Hematopoietic multipotent progenitor cell treated with erythropoietin and hydrocortisone succinate and interleukin-3 and kit ligand, for 17 days (in vitro differentiated cells): ENCODE measurements at places on chromosomes 5 and 9.

- peak; percentile 43 for DNase-seq
These were observed 25.2 kb downstream of the SLC28A3 start for GRCh38 chr9:84315278-84315877.

DNA sequence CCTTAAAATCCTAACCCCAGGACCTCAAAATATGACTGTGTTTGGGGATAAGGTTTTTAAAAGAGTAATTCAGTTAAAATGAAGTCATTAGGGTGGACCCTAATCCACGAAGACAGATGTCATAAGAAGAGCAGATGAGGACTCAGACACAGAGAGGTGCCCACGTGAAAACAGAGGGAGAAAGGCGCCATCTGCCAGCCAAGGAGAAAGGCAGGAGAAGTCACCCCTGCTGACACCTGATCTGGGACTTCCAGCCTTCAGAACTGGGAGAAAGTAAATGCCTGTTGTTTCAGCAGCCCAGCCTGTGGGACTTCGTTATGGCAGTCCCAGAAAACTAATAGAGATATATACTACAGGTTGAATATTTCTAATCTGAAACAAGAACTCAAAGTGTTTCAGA is 67.4 kb downstream of the ROR2 start:
- no peak for DNase-seq

DNA sequence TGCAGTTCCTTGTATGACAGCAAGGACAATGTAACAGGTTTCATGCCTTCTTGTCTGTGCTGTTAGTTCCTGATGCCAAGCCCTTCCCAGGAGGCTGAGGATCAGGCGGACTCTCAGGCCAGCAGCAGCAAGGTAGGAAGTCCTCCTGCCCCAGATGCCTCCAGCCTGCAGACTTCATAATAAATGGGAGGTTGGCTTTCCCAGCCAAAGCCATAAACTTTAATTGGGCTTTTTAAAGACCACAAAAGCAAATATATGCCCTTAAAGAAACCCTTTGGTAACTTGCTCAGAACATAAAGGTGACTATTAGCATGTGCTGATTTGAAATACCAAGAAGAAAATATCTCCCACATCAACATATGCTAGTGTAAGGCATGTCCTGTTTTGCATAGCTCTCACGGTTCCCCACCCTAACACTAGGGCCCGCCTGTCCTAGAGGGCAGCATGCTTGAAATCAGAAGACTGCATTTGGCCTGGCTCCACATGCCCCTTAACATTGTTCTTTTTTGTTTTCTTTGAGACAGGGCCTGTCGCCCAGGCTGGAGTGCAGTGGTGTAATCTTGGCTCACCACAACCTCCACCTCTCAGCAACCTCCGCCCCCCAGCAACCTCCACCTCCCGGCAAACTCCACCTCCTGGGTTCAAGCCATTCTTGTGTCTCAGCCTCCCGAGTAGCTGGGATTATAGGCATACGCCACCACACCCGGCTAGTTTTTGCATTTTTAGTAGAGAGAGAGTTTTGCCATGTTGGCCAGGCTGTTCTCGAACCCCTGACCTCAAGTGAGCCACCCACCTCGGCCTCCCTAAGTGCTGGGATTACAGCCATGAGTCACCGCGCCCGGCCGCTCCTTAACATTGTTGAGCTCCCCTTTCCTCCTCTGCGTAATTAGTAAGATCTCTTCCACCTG is 44.6 kb upstream of the FCN1 start:
- DNase-seq, result no peak

- DNase-seq, result no peak
These were observed 6.1 kb upstream of the PHF19 start for GRCh38 chr9:120882935-120883607.

- DNase-seq, result no peak
These were observed 111.2 kb downstream of the ATPSCKMT start for GRCh38 chr5:10138395-10139057.

DNA sequence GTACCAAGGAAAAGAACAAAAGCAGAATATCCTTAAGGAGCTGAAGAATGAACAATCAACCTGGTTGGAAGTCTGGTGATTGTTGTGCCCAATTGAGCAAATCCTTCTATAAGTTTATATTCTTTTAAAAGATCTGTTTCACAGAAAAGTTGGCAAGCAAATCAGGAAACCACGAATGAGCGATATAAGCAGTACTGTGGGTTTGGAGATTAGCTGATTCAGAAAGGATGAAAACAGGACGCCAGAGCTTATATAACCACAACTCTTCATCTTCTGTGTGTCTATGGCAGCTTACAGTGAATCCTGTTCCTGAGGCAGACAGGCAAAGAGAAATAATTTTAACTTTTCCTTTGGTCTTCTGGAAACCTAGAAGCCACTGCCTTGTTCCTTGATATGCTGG is 61.7 kb downstream of the SLC38A9 start:
- DNase-seq, result no peak
